ENCODE measurements at places on chromosomes 7 and 10. TPM values are rescaled to one million over a fixed set of nuclear protein-coding genes. Genes with fewer than 3 reads are reported as not detected.

GRCh38 chr7:150406312-150406566, 27.1 kb downstream of the ZNF775 start:
- peak overlapping the region; percentile 99 for H3K27ac ChIP-seq
- no peaks in the 10 kb centered on the region for H3K36me3 ChIP-seq
- peak overlapping the region; percentile 63 for H3K4me3 ChIP-seq
- H3K4me1 ChIP-seq: peaks cover 9% of the 10 kb centered on the region
- no peak for DNase-seq

DNA sequence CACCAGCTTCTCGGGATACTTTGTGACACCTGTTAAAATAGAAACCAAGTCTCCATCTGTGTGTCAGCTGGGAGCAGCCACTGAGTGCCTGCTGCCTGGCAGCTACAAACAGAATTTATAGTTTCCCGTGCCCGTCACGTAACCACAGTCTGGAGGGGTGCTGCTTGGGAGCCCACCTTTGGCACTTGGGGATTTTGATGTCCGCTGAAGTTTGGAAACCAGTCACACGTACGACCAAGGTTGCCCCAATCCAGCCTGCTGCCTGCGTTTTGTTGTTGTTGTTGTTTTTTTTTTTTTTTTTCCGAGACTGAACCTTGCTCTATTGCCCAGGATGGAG, 1.6 kb downstream of the TRRAP start:
- no peak overlapping the region for H3K27ac ChIP-seq
- H3K36me3 ChIP-seq: no peaks in the 10 kb centered on the region
- H3K27me3 ChIP-seq: no peaks in the 10 kb centered on the region

The TBX20 gene
- not detected for total RNA-seq

The CLEC2L gene
- 0.43 TPM for total RNA-seq

GRCh38 chr7:140484479-140484878, 5.2 kb upstream of the MKRN1 start:
- no peak overlapping the region for H3K27ac ChIP-seq
- DNase-seq: no peak
- H3K4me1 ChIP-seq: no peaks in the 10 kb centered on the region
- no peaks in the 10 kb centered on the region for H3K36me3 ChIP-seq

The FZD8 gene
- 14.9 TPM for total RNA-seq

- H3K4me1 ChIP-seq: no peaks in the 10 kb centered on the region
- H3K27ac ChIP-seq: no peak overlapping the region
- no peak for DNase-seq
- no peak overlapping the region for H3K4me3 ChIP-seq
- no peaks in the 10 kb centered on the region for H3K36me3 ChIP-seq
These were observed 101.5 kb upstream of the TMEM168 start for GRCh38 chr7:112891698-112892097.

DNA sequence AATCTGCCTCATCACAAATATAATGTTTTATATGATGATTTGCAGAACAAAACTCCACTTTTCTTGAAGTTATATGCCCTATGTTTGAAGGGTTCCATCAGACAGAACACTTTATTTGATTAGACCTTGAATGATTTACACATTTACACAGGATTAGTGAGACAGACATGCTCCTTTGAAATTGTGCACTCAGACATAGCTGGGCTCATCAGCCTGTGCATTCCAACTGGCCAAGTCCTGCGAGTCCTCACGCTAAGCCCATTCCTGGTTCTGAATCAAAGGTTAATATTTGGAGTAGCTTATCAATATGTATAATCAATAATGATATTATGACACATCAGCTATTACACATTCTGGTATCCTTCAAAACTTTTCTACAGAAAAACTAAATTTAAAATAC, 173.6 kb downstream of the MBL2 start:
- H3K4me1 ChIP-seq: no peaks in the 10 kb centered on the region
- no peaks in the 10 kb centered on the region for H3K36me3 ChIP-seq
- no peak for DNase-seq
- no peak overlapping the region for H3K4me3 ChIP-seq
- no peak overlapping the region for H3K27ac ChIP-seq

The PTN gene
- total RNA-seq: 87.9 TPM

- no peak overlapping the region for H3K27ac ChIP-seq
- DNase-seq: no peak
- no peaks in the 10 kb centered on the region for H3K4me1 ChIP-seq
- no peak overlapping the region for H3K4me3 ChIP-seq
- no peaks in the 10 kb centered on the region for H3K36me3 ChIP-seq
- no peaks in the 10 kb centered on the region for H3K27me3 ChIP-seq
These were observed 666.0 kb upstream of the LRRTM3 start for GRCh38 chr10:66259836-66260235.

GRCh38 chr10:5360318-5360915, 4.3 kb upstream of the UCN3 start:
- no peaks in the 10 kb centered on the region for H3K4me1 ChIP-seq
- H3K4me3 ChIP-seq: no peak overlapping the region
- H3K36me3 ChIP-seq: no peaks in the 10 kb centered on the region
- no peaks in the 10 kb centered on the region for H3K27me3 ChIP-seq
- H3K27ac ChIP-seq: no peak overlapping the region
- no peak for DNase-seq

- no peak overlapping the region for H3K27ac ChIP-seq
- H3K4me1 ChIP-seq: no peaks in the 10 kb centered on the region
- DNase-seq: no peak
These were observed 27.8 kb upstream of the DMBT1 start for GRCh38 chr10:122532601-122533296.

GRCh38 chr10:132399117-132400035, 2.4 kb downstream of the PWWP2B start:
- DNase-seq: no peak
- no peak overlapping the region for H3K4me3 ChIP-seq
- H3K27ac ChIP-seq: no peak overlapping the region
- H3K36me3 ChIP-seq: no peaks in the 10 kb centered on the region
- no peaks in the 10 kb centered on the region for H3K27me3 ChIP-seq

DNA sequence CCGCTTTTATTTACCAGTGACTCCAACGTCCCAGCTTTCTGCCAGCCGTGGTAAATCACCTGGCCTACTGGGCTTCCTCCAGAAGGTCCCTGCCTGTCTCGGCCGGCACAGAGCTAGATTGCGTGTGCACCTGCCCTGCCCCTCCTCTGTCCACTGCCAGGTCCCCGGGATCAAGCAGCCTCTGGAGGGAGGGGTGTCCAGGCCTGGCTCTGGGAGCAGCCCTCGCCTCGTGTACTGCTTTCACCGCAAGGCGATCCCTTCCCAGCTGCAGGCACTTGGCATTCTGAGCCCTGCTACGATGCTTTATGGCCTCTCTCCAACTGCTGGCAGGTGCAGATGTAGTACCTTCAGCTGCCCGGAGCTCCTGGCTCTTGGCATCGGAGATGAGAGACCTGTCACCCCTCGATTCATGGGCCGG, 7.4 kb downstream of the SLC29A3 start:
- H3K36me3 ChIP-seq: no peaks in the 10 kb centered on the region
- no peaks in the 10 kb centered on the region for H3K27me3 ChIP-seq
- no peak overlapping the region for H3K27ac ChIP-seq

DNA sequence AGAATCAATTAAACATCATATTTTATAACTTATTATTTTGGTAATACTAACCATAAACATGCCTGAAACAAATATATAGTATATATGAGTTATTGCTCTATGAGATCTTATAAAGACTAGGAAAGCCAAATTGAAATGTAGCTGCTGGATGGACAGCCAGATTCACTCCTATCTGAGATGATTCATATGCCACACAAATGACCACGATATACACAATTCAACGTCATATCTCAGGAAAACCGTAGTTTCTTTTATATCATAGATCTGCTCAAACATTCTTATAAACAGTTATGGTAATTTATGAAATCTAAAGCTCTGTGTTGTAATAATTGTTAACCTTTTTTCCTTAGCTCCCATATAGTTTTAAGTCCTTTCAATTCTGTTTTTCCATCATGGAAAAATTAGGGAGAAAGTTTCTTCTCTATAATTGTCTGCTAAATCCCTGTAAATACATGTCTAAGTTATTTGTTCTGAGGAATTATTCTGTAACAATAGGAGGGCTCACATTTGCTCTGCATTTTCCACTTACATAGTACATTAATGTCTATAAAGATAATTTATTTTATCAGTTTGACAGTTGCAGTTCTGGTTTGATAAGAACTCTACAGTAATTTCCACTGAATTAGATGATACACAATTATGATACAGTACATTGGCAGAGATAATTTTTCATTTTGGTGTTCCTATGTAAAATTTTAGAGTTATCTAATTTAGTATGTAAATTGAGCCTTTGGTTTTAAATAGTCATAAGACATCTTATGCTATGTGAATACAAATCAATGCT, 42.7 kb downstream of the GNAT3 start:
- no peak overlapping the region for H3K4me3 ChIP-seq
- no peak overlapping the region for H3K27ac ChIP-seq
- no peaks in the 10 kb centered on the region for H3K4me1 ChIP-seq
- no peak for DNase-seq
- no peaks in the 10 kb centered on the region for H3K27me3 ChIP-seq
- H3K36me3 ChIP-seq: no peaks in the 10 kb centered on the region

The DLX6 gene
- total RNA-seq: 1.5 TPM

- no peaks in the 10 kb centered on the region for H3K36me3 ChIP-seq
- no peak overlapping the region for H3K4me3 ChIP-seq
- H3K4me1 ChIP-seq: no peaks in the 10 kb centered on the region
- H3K27me3 ChIP-seq: no peaks in the 10 kb centered on the region
- peak overlapping the region; percentile 36 for H3K27ac ChIP-seq
- DNase-seq: peak; percentile 57
These were observed 77.3 kb downstream of the GRK5 start for GRCh38 chr10:119284679-119285096.

The GRB10 gene
- total RNA-seq: 33.9 TPM

DNA sequence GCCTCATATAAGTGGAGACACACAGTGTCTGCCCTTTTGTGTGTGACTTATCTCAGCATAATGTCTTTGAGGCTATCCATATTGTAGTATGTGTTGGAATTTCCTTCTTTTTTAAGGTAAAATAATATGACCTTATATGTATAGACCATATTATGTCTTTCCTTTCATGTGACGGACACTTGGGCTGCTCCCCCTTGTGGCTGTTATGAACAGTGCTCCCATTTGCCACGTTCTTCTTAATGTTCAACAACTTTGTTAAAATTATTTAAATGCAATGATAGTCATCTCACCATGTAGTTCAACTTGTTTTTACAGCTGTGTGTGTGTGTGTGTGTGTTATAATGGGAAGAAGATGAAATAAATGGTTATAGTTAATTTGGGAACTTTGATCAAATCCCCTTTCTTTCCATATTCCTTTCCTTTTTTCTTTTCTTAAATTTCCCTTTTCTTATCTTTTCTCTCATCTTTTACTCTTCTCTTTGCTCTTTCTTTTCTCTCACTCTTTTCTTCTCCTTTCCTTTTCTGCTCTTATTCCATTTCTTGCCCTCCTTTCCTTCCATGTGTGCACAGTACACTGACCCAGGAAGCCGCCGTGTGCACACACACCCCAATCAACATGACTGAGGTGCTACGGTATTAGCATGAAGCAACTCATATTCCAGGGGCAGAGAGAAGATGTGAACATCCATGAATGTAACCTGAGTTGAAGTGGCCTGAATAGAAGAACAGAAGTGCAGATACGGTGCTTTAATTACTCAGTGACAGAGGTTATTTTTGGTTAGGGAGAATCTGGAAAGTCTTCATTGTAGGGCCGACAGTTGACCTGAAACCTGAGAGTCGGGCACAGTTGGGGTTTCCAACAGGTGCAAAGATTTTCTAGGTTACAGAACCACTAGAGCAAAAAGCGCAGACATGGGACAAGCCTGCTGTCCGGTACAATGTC, 596.6 kb downstream of the SDK1 start:
- no peaks in the 10 kb centered on the region for H3K36me3 ChIP-seq
- no peaks in the 10 kb centered on the region for H3K27me3 ChIP-seq
- peak; percentile 29 for DNase-seq
- H3K4me3 ChIP-seq: no peak overlapping the region
- H3K4me1 ChIP-seq: no peaks in the 10 kb centered on the region
- H3K27ac ChIP-seq: no peak overlapping the region

DNA sequence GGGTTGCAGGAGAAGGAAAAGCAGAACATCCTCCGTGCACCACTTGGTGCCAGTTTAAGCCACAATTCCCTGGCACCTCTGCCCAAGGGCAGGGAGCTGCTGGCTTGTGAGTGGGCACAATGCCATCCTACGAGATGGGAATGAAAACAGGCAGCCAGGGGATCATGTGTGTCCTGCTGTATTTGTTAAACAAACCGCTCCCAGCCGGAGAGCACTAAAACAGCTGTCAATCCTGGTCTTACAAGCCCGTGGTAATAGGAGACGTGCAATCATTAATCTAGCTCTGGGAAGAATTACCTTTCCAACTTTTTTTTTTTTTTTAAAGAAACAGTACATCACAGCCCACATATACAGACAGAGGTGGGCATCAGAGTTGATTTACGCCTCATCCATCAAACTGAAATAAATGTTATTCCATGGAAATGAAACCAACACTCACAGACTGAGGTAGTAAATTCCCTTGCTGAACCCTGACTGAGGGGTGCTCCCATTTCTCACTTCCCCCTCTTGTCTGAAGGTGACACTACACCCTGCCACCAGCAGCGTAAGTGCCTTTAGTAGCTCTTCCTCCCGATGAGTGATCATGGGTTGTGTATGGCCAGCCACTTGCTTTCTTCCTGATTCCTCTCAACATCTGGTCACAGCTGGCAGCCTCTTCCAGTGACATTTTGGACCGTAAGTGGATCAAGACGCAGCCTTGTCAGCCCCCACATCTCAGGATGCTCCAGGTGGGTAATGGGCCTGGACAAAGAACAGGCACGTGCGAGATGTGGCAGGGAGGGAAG, 143.8 kb downstream of the TEX36 start:
- no peaks in the 10 kb centered on the region for H3K36me3 ChIP-seq
- H3K4me1 ChIP-seq: no peaks in the 10 kb centered on the region
- H3K27ac ChIP-seq: no peak overlapping the region
- no peaks in the 10 kb centered on the region for H3K27me3 ChIP-seq

GRCh38 chr10:94131885-94132284, 138.2 kb downstream of the PLCE1 start:
- no peak for DNase-seq
- no peaks in the 10 kb centered on the region for H3K36me3 ChIP-seq
- no peak overlapping the region for H3K4me3 ChIP-seq

The RNF32 gene
- 0.58 TPM for total RNA-seq

The CXCL12 gene
- total RNA-seq: 44.8 TPM

The AOAH gene
- 60.9 TPM for total RNA-seq

The MCU gene
- total RNA-seq: 35.8 TPM

The ZNF3 gene
- total RNA-seq: 44.2 TPM

The COG5 gene
- 143 TPM for total RNA-seq

DNA sequence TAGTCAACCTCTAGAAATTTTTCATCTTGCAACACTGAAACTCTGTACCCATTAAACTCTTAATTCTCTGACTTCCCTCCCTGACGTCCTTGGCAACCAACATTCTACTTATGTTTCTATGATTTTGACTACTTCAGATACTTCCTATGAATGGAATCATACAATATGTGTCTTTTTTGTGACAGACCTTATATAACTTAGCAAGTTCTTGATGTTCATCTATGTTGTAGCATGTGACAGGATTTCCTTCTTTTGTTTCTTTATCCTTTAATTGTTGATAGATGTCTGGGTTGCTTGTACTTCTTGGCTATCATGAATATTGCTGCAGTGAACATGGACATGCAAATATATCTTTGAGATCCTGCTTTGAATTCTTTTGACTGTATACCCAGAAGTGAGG, 240.8 kb downstream of the ADK start:
- H3K36me3 ChIP-seq: no peaks in the 10 kb centered on the region
- no peak overlapping the region for H3K4me3 ChIP-seq
- no peaks in the 10 kb centered on the region for H3K4me1 ChIP-seq
- no peak overlapping the region for H3K27ac ChIP-seq

The AKR1C3 gene
- 6.0 TPM for total RNA-seq

Measured in uterus (tissue), 4 donors.